ENCODE measurements at places on chromosomes 12 and 14.

DNA sequence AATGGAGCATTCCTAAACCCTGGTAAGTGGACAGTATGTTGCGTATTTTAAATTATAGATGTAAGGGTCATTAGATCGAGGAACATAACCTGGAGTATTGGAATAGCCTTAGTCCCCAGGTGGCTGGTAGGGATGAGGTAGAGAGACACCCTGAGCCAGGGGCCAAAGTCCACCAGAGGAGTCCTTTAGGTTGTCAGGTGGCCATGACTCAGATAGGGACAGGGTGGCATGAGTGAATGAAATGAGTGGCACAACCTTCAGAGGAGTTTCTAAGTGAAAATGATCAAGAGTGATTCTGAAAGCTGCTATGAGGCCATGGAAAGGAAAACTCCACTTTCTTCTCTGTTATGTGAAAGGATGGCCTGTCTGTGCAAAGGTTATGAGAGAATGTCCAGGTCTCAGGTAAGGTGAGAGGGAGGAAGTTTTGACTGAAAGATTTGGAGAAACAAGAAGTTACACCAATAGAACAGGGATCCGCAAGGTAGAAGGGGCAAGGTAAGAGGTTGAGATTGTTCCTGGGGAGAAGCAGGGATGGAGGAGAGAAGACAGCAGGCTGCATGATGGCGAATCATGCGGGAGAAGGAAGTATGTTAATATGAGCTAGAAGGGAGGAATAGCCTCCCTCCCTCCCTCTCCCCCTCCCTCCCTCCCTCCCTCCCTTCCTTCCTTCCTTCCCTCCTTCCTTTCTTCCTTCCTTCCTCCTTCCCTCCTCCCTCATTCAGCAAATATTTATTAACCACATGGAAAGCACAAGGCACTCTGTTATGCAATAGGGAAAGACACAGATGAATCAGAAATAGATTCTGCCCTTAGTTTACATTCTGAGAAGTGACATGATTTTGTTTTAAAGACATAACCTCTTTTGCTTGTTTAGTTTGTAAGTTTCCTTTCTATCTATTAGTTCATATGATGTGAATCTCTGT lies 14.0 kb upstream of the RIPK3 start:
- no peak for ATAC-seq

- no peak for ATAC-seq
Observed at GRCh38 chr14:25803386-25804018, 753.6 kb upstream of the STXBP6 start.

DNA sequence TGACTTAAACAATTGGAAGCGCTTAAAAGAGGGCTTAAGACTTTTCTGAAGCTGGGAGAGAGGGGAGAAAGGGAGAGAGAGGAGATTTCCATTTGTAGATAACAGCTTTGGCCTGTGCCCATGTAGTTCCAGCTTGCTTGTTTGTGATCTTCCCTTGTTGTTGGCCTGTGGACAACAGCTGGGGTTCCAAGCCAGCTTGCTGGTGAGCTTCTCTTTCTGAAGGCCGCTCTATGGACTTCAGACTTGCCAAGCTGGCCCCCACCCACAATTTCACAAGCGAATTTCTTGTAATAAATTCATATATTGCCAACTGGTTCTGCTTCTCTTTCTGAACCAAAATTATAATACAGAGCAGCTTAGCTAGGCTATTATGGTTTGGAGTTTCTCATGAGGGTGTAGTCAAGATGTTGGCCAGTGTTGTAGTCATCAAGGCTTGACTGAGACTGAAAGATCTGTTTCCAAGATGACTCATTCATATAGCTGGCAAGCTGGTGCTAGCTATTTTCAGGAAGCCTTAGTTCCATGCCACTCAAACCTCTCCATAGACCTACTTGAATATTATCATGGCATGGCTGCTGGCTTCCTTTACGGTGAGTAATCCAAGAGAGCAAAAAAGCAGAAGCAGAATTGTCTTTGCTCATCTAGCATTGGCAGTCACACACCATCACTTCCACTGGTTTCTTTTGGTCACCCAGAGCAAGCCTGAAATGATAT lies 89.4 kb downstream of the ATP23 start:
- ATAC-seq = no peak

- ATAC-seq = no peak
Observed at GRCh38 chr12:19234171-19234704, 104.7 kb downstream of the PLEKHA5 start.

GRCh38 chr12:64694130-64695040 lies 64.8 kb downstream of the GNS start:
- no peak for ATAC-seq

All from activated CD4-positive, CD25-positive, alpha-beta regulatory T cell treated with anti-CD3 and anti-CD28 coated beads, Interleukin-2, amount 50 U/mL, for 24 hours (primary cell).